ENCODE measurements at places on chromosomes 16 and 17.

DNA sequence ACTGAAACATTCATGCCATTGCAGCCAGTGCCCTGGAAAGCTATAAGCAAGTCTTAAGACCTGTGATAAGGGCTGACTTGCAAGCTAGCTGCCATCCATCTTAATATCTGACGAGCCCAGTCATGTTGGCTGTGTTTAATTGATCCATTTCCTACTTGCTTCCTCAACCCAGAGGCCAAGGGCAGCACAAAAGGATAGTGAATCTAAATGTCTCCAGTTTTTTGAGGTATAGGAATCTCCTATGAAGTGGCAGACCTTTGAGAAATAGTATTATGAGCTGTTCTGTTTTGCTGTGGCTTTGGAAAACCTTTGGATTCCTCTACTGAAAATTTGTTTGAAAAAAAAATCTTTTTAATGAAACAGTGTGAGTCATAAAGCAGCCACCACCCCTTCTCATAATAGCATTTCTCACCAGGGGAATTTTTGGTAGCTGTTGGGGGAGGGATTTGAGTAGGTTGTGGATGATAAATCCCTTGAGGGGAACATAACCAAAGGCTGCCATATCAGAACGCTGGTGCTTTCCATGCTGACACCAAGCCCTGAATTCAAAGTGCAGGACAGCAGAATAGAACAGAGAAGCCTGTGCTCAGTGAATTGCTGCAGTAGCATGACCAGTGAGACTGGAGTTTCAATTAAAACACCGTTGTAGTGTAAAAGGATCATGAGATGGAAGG, 12.9 kb downstream of the ZNRF1 start:
- peak; percentile 84 for DNase-seq

GRCh38 chr17:17737961-17738894, 57.0 kb downstream of the RAI1 start:
- no peak for DNase-seq

GRCh38 chr16:57107321-57107922, 15.0 kb downstream of the CPNE2 start:
- no peak for DNase-seq

- DNase-seq = no peak
Observed at GRCh38 chr16:75928295-75928694, 202.0 kb upstream of the CPHXL start.

DNA sequence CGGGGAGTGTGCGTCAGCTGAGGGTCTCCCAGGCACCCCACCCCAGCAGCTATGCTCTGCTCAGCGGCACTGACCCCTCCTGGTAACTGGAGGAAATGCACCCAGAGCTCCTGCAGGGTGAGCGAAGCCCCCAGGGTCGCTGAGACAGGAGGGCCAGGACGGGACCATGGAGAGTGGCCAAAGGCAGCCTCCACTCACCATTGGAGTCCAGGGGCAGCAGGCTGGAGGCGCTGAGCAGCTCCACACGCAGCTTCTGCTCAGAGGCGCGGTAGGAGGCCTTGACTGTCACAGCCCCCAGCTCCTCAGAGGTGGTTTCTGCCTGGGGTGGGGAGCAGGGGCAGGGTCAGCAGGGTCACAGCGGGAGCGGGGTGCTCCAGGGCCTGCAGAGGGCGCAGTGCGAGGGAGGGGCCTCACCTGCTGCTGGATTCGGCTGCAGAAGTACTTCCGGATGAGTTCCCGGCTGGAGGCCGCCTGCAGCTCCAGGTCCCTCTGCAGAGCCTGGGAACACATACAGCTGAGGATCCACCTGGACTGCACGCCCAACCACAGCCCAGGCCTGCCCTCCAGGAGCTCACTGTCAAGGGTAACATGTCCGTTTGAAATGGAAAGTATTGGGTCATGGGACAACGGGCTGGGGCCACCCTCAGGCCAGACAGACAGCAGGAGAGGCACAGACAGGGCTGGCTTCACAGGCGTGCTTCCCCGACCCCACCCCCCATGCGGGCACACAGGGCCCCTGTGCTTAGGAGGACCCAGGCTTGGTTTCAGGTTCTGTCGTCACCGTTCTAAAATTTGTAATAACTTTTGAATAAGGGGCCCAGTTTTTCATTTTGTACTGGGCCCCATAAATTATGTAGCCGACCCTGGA, 13.8 kb downstream of the UNC13D start:
- peak; percentile 26 for DNase-seq

- no peak for DNase-seq
Observed at GRCh38 chr17:7293816-7294613, 424 bp downstream of the YBX2 start.

GRCh38 chr16:51355195-51355594, 204.1 kb upstream of the SALL1 start:
- DNase-seq = no peak

- no peak for DNase-seq
Observed at GRCh38 chr17:69864462-69864861, 210.6 kb upstream of the KCNJ16 start.

- no peak for DNase-seq
Observed at GRCh38 chr16:13379266-13379665, 477.9 kb downstream of the SHISA9 start.

- DNase-seq = peak; percentile 75
Observed at GRCh38 chr17:63946440-63947363, 14.6 kb upstream of the CD79B start.

GRCh38 chr16:21161211-21161610, 2.7 kb downstream of the LDAF1 start:
- DNase-seq = no peak

DNA sequence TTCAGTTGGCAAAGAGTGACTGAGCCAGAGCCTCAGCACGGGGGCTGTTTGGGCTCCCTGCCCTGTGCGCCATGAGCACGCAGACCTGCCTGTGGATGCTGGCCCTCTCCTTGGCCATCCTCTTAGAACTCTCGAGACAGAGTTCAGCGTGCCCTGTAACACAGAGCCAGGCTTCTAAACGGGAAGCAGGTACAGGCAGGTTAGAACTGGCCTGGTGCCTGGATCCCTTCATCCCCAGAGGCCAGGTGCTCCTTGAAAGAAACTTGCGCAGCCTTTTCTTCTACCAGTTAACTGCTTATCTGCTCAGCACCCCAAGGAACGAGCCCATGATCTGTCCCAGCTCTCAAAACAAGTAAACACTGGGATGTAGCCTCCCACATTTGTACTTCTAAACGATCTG, 6.9 kb downstream of the CCNF start:
- DNase-seq = no peak

GRCh38 chr16:66578651-66579531, at the start of gene CMTM2:
Gene CMTM2 (plus strand): TSS chr16:66579463. CDS start chr16:66579608, 145 bp downstream.
- DNase-seq = no peak

GRCh38 chr17:43790311-43790940, 10.2 kb downstream of the CFAP97D1 start:
- no peak for DNase-seq

GRCh38 chr17:75568412-75569255, 19.0 kb upstream of the MYO15B start:
- no peak for DNase-seq

DNA sequence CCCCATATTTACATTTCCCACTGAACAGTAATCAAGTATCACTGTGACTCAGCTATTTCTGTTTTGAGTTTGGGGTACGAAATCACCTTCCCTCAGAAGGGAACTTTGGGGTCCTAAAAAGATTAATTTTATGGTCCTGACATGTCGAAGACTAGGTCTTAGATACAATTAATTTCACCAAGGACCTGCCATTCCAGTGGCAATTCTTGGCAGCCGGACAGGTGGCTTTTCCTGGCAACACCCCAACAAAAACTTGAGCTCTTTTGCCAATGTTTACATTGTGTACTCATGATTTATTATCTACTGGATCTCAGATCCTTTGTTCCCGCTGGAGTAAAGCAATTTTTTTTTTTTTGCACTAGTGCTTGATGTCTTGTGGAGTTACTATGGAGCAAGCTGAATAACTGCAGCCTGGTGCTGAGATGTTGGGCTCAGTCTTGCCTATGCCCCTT, 14.4 kb downstream of the SLFN5 start:
- no peak for DNase-seq

- DNase-seq = no peak
Observed at GRCh38 chr16:10078541-10078949, 103.7 kb downstream of the GRIN2A start.

GRCh38 chr17:82798752-82799151, 41.1 kb downstream of the ZNF750 start:
- no peak for DNase-seq

DNA sequence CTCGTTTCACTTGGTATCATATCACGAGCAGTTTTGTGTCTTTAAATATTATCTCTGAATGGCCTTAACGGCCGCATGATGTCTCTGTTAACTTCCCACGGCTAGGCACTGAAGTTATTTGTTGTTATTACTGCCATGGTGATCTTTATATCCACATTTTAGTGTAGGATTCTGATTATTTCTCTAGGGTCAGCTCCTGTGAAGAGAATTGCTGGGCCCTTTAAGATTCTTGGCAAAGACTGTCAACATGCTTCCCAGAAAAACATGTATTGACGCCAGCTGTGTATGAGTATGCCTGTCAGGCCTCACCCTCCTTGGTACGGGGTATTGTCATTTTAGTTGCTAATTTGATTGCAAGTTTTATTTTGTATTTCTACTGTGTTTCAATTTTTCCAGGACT, 263.5 kb downstream of the SNX29 start:
- no peak for DNase-seq

DNA sequence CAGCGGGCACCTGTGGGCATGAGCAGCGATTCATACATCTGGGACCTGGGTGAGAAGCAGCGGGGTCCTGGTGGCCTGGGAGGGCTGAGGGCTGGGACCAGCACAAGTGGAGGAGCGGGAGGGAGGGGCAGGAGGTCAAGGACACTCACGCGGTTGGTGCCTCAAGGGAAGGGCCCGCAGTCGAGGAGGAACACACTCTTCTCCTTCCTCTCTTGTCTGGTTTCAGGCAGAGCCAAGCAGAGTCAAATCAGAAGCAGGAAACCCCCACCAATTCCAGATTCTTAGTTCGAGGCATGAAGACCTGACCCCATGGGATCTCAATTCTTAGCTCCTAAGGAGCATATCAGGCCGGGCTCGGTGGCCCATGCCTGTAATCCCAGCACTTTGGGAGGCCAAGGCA, 15.7 kb downstream of the DNAI2 start:
- no peak for DNase-seq

- DNase-seq = peak; percentile 26
Observed at GRCh38 chr17:49687878-49688491, 10.1 kb upstream of the SPOP start.

DNA sequence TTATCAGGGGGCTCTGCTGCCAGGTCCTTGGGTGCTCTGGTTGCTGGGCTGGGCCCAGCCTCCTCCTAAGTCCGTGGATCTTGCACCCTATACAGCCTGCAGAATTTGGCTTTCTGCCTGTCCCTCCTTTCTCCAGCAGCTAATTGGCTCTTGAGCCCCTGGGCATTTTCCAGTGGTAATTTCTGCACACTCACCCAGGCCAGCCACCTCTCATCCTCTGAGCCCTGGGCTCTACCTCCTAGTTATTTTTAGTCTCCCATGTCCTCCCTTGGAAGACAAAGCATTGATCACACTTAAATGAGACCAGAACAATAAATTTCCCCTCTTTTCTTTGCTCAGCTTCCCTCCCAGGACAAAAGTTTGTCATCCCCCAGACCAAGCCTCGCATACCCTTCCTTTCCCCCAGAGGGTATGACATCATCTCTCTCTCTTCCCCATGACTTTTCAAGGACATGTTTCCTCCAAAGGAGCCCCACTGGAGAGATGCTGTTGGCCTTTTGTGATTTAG, 38.1 kb downstream of the C17orf75 start:
- DNase-seq = no peak

DNA sequence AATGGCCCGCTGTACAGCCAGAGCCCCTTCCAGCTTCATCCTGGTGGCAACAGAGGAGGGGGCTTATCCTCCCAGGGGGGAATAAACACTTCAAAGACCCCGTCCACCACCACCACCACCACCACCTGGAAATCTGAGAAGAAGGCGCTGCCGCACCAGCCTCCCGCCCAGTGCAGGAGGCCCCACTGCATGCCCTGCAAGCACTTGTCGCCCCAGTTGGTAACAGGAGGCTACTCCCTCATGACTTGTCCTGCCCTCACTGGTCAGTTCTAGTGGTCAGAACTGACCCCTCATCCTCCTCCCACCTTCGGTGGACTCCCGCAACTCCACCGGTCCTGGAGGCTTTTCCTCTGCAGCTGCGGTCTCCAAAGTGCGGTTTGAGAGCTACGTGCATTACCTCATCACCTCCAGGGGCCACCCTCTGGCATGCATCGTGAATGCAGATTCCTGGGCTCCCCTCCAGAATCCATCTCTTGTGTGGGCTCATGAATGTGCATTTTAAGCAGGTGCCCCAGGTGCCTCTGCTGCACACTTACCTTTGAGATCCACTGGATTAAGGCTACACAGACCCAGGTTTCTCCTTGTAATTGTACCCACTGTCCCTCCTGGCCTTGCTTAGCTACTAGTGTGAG, 71.8 kb downstream of the SRCIN1 start:
- no peak for DNase-seq

- DNase-seq = no peak
Observed at GRCh38 chr17:5630434-5630833, 46.1 kb upstream of the NLRP1 start.

DNA sequence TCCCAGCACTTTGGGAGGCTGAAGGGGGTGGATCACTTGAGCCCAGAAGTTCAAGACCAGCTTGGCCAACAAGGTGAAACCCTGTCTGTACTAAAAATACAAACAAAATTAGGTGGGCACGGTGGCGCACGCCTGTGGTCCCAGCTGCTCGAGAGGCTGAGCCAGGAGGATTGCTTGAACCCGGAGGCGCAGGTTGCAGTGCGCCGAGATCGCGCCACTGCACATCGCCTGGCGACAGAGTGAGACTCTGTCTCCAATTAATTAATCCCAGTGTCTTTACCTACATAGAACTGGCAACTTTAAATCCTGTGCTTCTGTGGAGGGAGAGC, 1.5 kb upstream of the ELOB start:
- DNase-seq = no peak

DNA sequence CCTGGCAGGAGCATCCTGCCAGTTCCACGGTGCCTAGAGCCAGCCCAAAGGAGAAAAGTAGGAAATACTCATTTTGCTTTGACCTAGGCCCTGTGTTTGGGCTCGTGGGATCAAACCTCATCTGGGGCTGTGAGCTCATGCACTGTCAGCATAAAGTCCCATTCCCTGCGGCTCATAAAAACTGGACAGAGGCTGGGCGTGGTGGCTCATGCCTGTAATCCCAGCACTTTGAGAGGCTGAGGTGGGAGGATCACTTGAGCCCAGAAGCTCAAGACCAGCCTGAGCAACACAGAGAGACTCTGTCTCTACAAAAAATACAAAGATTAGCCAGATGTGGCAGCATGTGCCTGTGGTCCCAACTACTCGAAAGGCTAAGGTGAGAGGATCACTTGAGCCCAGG, 17.9 kb downstream of the ATP6V0D1 start:
- no peak for DNase-seq

GRCh38 chr16:11168386-11169051, 87.5 kb downstream of the SOCS1 start:
- no peak for DNase-seq

DNA sequence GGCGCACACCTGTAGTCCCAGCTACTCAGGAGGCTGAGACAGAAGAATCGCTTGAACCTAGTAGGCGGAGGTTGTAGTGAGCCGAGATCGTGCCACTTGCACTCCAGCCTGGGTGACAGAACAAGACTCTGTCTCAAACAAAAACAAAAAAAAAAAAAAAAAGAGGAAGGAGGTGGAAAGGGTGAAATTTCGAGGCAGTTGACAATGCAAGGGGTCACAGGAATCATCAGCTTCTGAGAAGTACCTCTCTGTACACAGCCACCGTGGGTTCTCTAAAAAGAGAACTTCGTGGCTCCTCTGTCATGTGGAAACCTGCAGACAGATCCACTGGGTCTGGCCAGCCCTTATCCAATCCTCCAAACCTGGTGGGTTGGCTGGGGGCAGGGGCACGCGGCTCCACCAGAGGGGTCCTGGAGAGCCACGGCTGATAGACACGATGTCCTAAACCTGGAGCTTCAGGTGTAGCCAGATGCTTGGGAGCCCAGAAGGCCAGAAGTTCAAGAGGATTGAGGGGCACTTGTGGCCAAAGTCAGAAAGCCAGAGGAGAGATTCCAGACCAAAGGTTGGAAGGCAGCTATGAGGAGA, 540 bp upstream of the CD300LF start:
- DNase-seq = no peak

Data from activated CD4-positive, alpha-beta T cell treated with anti-CD3 and anti-CD28 coated beads, Interleukin-10, Interleukin-2, amounts not matched to agents 100 ng/mL and 50 ng/mL, durations not matched to agents 16 hours and 8 hours (primary cell).